ENCODE measurements at places on chromosomes 12 and 14.

GRCh38 chr12:102300824-102301461 is 103.3 kb upstream of the PMCH start:
- peak; percentile 45 for DNase-seq

DNA sequence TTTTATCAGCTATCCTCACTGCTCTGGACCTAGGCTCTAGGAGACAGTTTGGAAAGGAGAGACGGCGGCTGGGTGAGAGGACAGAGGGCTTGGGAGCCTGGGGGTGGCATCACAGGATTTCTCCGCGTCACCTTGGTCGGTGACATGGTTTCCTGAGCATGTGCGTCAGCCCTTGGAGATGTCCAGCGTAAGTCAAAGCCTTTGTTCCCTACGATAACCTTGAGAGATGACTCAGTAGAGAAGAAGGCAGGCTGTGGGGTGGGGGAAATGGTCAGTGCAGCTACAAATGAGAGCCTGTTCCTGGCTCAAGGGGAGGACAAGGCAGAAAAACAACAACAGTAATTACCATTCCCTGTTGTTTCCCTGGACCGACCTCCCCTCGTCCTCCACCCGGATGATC is 90.2 kb upstream of the TBX3 start:
- DNase-seq: peak; percentile 88

GRCh38 chr12:57166971-57167371 is 19.6 kb upstream of the LRP1-AS start:
- DNase-seq: peak; percentile 67

- DNase-seq: peak; percentile 47
Measured at GRCh38 chr14:96261053-96261452, 5.0 kb downstream of the BDKRB1 start.

DNA sequence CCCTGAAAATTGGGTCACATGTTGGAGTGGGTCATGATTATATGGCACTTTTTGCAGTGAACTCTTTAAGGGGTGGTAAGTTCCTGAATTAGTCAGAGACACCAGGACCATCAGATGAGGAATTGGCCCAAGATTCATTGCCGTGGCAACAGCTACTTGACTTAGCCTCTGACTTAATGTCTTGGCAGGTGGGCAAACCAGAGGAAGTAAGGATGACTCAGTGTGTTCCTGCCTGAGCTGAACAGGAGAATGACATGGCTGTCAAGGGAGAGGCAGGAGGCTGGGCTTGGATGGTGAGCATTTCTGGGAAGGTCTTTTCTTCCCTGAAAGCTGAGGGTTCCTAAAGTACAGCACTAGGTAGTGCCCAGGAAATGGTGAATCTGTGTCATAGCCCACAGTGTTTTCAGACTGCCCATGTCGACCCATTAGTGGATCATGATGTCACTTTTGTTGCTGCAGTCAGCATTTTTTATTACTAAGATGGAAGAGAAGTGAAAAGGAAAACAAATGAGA is 170.1 kb upstream of the PWP1 start:
- peak; percentile 42 for DNase-seq

DNA sequence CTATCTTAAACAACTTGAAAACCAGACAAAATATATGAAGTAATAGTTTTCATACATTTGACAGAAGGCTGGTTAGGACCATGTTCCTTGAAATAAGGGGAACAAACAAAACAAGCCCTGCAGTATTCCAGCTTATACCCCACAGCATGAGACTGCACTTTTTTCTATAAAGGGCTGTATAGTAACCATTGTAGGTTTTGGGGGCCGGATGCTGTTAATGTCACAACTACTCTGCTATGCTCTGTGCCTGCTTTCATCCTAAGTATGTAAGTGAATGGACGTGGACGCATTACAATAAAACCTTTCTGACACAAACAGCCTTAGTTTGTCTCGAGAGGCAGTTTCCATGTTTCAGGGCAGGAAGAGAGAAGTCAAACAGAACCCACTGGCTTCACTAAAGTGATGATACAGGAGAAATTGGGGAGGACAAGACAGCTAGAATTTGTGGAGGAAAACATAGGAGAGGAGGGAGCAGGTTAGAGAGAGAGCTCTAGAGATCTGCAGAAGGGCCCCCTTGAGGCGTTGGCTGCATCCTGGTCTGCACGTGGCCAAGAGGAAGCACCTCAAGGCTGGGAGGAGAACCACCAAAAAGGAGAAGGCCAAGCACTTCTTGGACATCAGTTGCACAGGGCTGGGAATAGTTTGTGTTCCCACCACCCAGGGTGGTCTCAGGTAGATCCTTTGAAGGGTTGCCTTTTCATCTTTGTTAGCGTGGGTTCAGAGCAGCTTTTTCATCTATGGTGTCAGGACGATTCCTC is 63.7 kb downstream of the TRAF3 start:
- DNase-seq: no peak

- no peak for DNase-seq
Measured at GRCh38 chr14:69877492-69877891, 1.7 kb upstream of the SMOC1 start.

DNA sequence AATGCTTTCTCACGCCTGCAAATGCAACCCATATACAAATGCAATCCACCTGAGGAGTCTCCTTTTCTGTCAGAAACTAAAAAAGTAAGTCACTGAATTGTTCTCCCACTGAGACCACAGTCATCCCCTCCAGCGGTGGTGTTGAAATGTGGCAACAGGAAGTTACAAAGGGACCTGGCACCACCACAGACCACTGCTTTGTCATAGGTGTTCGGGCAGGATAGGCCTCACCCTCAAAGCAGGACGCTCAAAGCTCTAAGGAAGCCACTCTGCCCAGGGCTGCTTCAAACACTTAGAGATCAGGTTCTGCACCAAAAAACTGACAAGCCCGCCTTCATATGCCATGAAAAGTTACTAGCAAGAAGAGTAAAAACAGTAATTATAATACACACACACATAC is 11.3 kb downstream of the PHLDA1 start:
- DNase-seq: peak; percentile 93

GRCh38 chr12:52217223-52217622 is 15.8 kb upstream of the KRT7 start:
- DNase-seq: peak; percentile 53

DNA sequence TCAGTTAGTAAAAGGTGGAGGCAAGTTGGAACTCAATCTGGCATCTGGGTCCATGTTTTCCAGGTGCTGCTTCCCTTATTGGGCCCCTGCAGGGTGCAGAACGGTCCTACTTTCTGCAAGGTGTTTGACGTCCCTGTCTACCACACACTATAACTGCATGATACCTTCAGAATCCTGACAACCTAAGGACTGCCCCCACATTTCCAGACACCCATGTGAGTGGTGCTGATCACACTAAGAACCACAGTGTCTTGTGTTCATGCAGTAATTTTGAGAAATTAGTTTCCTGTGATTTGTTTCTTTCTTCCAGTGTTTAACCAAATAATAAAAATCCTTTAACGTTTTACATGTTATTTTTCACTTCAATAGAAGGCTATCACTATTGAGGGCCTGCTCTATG is 121.1 kb upstream of the MDM1 start:
- DNase-seq: no peak

DNA sequence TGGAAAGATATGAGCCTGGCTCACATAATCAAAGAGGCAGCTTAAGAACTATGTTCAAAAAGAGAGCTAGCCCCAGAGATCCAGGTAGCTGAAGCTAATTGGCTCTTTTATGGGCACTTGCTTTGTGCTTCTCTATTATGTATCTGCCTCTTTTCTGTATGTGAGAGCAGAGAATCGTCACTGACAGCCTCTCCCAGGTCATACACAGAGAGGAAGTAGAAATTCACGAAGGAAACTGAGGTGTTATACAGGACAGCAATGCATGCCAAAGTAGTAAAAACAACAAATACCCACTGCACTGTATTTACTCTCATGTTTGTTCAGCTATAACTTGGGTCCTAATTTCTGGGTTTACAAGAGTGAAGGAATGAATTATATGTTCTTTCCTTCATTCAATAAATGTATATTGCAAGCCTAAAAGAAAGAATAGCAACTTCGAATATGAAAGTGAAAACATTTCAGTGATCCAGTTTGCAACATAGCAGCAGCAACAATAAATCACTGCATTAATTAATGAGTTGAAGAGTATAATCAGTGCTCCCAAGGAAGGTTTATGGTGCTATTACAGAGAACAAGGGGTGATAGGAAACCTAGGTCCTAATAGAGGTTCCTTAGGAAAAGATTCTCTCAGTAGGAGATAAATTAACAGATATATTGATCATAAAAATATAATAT is 47.1 kb upstream of the ATXN7L3B start:
- DNase-seq: peak; percentile 5

DNA sequence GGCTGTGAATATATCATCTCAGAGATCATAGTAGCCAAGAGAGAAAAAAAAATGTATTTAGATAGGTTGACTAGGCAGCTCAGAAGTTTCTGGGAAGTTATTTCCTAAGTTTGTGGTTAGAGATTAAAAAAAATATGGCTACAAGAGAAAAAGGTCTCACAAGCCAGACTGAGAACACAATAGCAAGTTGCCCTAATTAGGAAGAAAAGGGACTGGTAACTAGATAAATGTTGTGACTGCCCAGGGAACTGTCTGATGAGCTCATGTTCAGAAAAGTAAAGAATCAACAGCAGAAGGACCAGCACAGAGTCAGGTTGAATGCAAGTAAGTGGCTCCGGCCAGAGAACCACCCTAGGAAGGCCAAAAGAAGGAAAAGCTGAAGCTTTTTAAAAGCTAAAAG is 256.6 kb downstream of the PRKD1 start:
- DNase-seq: peak; percentile 8

GRCh38 chr12:55001198-55001868 is 16.8 kb upstream of the TESPA1 start:
- DNase-seq: no peak

GRCh38 chr14:51342226-51342625 is 102.2 kb downstream of the TMX1 start:
- DNase-seq: peak; percentile 78

- DNase-seq: no peak
Measured at GRCh38 chr12:21054334-21054733, 76.7 kb upstream of the SLCO1B1 start.

DNA sequence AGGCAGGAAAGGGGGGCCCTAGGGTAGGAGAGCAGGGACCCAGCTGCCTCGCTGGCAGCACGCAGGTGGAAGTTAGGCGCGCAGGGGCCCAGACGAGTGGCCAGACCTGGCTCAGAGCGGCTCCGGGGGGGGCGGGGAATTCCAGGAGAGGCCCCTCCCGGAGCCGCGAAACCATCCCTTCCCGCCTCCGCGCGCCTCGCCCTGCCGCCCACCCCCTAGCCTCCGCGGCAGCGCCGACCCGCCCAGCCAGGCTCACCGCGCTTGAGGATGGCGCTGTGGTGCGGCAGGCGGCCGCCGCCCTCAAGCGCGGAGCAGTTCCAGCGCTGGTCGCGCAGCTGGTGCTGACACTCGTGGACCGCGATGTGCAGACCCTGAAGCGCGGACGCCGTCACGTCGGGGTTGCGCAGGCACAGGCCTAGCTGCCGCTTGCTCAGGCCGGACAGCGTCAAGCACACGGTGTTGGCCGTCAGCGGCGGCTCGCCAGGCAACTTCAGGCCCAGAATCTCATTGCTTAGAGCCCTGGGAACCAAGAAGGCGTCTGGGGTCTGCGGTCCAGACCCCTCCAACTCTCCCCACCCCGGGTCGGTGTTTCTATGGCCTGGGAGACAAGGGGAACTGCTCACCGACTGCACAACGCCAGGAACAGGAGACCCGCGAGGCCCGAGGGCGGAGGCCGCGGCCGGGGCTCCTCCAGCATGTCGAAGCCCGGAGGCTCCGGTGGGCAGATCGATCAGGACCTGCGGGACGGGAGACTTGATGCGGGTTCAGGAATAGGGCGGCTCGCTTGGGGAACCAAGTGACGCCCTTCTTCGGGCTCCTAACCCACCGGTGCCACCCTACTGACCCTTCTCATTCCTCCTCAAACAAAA is 1.5 kb downstream of the WNT10B start:
- DNase-seq: peak; percentile 39

DNA sequence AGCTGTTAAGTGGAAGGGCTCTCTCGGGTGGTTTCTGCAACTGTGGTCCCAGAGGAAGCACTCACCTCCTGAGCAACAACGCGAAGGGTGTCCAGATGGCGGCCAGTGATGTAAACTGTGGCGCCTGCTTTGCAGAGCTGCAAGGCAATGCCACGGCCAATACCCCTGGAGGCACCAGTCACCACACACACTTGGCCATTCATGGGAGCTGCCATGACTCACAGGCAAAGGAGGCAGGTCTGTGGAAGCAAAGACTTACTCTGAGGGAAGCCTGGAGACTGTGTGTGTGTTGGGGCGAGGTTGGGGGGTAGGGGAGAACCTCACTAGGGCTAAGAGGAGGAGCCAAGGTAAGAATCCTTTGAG is 707 bp downstream of the DHRS1 start:
- DNase-seq: peak; percentile 82

DNA sequence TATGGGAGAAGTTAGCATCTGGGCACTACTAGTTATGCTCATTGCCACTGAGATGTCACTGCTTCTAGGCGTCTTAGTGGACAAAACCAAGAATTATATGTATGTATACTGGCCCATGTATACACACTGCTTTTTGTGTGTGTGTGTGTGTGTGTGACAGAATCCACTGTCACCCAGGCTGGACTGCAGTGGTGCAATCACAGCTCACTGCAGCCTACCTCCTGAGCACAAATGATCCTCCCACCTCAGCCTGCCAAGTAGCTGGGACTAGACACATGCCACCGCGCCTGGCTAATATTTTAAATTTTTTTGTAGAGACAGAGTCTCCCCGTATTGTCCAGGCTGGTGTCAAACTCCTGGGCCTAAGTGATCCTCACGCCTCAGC is 25.2 kb downstream of the LIMA1 start:
- DNase-seq: no peak

- peak; percentile 28 for DNase-seq
Measured at GRCh38 chr12:116184763-116185162, 92.7 kb downstream of the MED13L start.

DNA sequence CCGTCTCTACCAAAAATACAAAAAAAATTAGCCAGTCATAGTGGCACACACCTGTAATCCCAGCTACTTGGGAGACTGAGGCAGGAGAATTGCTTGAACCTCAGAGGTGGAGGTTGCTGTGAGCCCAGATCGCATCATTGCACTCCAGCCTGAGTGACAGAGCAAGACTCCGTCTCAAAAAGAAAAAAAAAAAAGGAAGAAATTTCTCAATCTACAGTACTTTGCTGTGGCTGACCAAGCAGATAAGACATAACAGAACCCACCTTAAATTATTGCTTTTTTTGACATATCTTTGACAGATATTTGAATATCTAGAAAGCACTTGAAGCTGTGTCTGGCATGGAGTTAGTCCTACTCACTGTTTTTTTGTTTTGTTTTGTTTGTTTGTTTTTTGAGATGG is 34.9 kb upstream of the HNF1A start:
- DNase-seq: no peak

DNA sequence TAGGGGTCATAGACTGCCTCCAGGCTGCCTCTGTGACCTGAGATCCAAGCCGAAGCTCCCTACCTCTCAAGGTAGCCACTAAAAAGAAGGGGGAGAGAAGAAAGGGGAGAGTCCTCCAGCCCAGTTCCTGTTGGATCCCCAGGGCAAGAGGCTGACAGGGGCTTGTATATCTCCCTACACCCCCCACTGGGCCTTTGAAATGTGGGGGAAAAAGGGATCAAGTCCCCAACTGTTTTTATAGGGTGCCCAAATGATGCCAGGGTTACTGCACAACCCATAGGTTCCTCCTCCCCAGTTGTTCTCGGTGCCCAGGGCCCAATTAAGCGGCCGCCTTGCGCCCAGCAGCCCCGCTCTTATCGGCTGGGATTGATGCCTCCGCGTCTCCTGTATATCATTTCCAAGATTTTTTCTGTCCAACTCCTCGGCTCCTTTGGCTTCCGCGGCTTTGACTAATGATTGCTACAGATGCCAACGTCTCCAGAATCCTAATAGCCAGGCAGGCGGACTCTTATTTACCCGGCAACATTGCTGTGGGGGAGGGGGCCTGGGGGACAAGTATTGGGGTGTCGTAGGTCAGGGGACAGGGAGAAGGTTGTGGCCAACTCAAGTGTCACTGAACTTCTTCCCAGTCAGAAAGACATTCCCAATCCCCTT is 7.6 kb upstream of the HOXC4 start:
- DNase-seq: no peak

- no peak for DNase-seq
Measured at GRCh38 chr12:77953528-77954205, 123.0 kb downstream of the NAV3 start.

All from mesenchymal stem cell (in vitro differentiated cells and primary cell).